ENCODE measurements at places on chromosomes 5 and 9.

DNA sequence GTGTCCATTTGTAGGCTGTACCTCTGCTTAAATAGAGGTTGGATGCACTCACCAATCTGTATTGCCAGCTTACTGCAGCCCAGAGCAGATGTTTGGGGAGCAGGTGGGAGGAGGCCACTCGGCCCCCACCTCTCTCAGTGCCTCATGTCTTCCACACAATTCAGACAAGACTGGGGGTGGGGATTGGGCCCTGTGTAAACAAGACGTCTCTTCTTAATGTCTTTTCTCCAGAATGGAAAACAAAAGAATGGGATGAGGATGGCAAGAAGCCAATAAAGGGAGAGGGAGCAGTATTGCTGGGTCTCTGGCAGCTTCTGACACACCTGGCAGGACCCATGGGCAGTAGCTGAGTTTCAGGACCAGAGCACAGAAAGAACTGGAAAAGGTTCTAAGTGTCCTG lies 64.9 kb downstream of the SIL1 start:
- DNase-seq, result no peak

- DNase-seq, result no peak
Measured at GRCh38 chr5:171127314-171127713, 181.7 kb upstream of the TLX3 start.

DNA sequence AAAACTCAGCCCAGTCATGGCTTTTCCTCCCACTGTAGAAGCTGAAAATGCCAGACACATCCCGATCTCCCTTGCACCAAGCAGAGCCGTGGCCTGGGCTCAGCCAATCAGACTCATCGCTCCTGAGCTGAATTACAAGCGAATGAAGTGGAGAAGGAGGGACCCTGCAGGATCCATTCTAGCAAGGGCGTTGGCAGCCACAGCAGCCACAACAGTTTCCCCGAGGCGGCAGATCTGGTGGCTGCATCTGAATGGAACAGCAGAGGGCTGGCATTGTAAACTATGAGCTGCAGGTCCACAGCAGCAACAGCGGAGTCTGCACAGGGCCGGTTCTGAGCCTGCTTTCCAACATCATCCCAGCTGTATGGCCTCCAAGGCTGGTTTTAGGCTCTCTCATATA lies 23.8 kb downstream of the ALG2 start:
- DNase-seq, result no peak

- DNase-seq, result no peak
Measured at GRCh38 chr5:81838307-81838906, 87.5 kb upstream of the SSBP2 start.

DNA sequence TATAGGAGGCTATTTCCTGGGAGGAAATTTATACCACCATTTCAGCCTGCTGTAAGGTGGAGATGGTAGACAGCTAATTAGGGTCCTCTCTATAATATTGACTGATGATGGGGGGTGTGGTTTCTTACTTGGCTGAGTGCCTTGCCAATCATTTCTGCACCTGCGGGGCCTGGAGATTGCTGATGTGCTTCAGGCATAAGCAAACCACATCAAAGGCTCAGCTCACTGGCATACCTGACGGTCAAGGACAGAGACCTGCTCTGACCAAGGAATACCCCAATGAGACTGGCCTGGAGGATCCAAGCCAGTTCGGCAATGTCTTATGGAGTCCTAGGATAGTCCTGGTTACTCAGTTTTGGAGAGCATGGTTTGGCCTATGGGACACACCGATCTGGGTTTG lies 29.5 kb downstream of the ANKH start:
- DNase-seq, result no peak

Measured in activated T-cell treated with anti-CD3 and anti-CD28 coated beads for 24 hours (primary cell).